ENCODE measurements at places on chromosomes 5 and 9. TPM values are rescaled to one million over a fixed set of nuclear protein-coding genes. Genes with fewer than 3 reads are reported as not detected.

Gene FGFR4
- 4.8 TPM for total RNA-seq

Gene C9
- total RNA-seq: 0.07 TPM

Gene NTNG2
- total RNA-seq: 2.4 TPM

Gene KLHL3
- 11.8 TPM for total RNA-seq

Gene ITGA1
- total RNA-seq: 83.1 TPM

Gene IFNA21
- not detected for total RNA-seq

Gene ZNF474
- total RNA-seq: 0.45 TPM

Gene PRRT1B
- total RNA-seq: not detected

DNA sequence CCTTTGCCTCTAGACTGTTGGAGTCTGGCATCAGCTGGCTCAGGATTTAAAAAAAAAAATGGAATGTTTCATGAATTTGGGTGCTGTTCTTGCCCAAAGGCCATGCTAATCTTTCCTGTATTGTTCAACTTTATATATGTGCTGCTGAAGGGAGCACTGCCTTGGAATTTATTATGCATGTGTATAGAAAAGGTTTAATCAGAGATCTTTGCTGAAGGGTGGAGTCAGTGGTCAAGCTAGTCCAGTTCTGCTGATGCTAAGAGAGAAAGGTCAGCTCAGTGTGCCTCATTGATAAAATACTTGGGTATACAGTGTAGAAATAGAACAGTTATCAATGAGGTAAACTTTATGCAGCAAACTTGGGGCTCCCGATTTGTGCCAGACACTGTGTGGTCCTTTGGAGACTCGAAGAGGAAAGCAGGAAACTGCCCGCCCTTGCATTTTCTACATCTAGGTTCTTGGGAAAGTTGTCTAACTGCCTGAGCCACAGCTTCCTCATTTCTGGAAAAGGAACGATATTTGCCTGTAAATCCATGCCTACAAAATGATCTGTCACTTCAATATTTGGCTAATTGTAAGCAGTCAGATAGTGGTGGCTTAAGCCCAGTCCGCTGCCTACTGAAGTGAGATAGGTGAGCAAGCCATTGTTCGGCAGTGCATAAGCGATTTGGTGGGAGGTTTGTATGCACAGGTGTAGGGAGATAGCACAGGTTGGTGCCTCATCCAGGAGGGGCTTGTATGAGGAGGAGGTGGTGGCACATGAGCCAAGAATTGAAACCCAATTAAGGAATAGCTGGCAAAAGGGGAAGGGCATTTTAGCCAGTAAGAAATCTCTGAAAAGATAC, 29.2 kb upstream of the GTF2H2C start:
- DNase-seq: no peak

GRCh38 chr9:121021301-121021700, 28.8 kb downstream of the C5 start:
- no peak for DNase-seq

GRCh38 chr9:92963831-92964606, 16.7 kb downstream of the FGD3 start:
- DNase-seq: no peak

GRCh38 chr9:6893350-6894131, 135.8 kb downstream of the KDM4C start:
- no peak for DNase-seq

DNA sequence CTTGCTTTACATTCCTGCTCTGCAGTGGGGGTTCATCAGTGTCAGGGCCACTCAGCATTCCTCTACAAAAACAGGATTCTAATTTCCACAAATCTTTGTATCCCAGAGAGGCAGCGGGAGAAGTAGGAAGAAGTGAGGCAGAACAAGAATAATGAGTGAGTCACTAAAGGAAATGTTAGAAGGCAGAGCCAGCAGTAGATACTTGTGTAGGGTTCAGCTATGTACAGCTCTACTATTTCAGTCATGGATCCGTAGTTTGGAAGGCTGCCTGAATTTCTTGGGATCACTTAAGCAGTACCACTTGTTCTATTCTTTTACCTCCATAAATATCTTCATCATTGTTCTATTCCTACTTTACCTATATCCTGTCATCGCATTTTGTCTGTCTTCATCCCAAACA, 246.3 kb upstream of the TLE4 start:
- DNase-seq: peak; percentile 56

DNA sequence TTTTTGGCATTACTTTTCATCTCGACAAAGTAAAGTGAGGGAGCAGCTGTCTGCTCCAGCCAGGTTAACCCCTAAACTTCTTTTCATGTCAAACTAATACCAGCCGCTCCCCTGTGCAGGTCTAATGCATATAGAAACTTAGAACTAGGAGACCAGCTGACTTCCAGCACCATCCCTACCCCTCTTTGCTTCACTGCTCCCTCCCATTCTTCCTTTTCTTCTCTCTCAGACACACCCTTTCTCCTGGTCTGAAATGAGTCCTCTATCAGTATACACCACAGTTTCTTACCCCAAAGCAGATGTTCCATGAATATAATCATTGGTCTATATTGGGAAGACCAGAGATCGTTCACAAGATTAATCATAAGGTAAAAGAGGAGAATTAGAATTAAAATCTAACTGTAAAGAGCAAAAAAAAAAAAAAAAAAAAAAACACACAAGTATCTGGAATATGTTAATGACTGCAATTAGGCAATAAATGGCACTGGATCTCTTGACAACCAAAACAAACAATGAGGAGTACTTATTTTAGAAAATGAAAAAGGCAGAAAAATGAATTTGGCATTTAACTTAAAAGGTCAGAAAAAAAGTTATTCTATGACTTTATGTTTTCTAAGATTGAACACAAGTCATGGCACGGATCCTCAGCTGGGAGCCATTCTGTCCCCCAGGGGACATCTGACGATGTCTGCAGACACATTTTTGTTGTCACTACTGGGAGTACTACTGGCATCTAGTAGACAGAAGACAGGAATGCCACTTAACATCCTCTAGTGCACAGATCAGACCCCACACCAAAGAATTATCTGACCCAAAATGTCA, 209.8 kb downstream of the PJA2 start:
- DNase-seq: no peak

GRCh38 chr5:96963267-96963666, 27.4 kb downstream of the LNPEP start:
- peak; percentile 52 for DNase-seq

GRCh38 chr5:132224716-132225115, 2.9 kb downstream of the P4HA2 start:
- DNase-seq: peak; percentile 28

All from astrocyte (in vitro differentiated cells and primary cell).